Right atrium auricular region (tissue), 2 donors: ENCODE measurements at places on chromosomes 3 and 15.

- DNase-seq = no peak
These were observed 10.9 kb upstream of the RTP1 start for GRCh38 chr3:187186375-187186774.

DNA sequence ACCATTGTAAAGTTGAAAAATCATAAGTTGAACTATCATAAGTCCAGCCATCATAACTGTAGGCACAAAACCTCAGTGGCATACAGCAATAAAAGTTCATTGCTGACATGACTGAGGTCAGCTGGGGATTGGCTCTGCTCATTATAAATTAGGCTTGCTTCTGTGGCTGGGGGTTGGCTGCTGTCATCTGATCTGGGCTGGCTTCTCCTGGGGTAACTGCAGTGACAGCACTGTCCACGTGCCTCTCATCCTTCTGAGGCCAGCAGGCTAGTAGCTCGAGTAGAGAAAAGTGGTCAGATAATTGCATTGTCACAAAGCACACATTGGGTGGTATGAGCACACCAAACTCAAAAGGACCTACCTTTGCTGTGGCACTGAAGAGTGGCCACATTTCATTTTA, 31.3 kb downstream of the CMTM7 start:
- no peak for DNase-seq

DNA sequence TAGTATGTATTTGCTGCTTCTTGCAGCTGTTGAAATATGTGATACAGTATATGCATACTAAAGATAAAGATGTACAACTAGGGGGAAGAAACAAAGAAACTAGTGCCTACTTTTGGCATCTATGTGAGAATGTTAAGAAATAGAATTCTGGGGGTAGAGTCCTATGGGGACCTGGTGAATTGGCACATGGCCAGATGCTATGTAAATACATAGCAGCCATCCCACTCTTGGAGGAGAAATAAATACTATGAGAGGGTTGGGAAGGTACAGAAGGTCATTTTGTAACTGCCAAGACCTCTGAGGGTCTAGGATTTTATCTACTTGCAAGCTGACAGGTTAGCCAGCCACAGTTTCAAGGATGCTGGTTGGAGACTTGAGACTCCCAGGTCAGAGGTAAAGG, 298.3 kb upstream of the TBL1XR1 start:
- DNase-seq = no peak

DNA sequence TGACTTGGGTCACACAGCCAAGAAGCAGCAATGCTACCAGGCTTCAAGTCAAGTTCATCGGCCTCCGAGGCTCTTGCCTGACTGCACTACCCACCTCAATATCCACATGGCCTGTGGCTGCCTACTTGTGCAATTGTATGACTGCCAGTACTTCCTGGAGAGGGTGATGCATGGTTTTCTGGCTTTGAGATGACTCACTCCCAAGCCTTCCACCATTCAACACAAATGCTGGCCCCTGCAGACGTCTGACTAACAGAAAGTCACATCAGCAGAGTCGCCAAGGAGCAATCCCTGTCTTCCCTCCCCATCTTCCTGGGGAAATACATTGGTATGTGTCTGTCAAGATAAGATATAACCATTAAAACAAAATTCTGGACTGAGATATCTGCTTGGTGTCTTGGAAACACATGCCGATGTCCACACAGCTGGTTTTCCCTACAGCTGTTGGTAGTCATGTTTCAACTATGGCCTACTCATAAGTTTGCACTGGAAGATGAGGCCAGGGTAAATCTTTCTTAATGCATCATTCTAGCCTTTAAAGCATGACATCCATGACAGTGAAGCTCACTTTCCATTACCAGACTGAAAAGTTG, 79.6 kb upstream of the SPATA12 start:
- DNase-seq = peak; percentile 91
